ENCODE measurements at places on chromosomes 6 and 20.

GRCh38 chr6:148535976-148536375 is 193.3 kb downstream of the SASH1 start:
- no peak for DNase-seq

GRCh38 chr6:16305246-16305725 is 66.9 kb downstream of the GMPR start:
- no peak for DNase-seq

GRCh38 chr20:52016022-52016421 is 175.6 kb downstream of the ZFP64 start:
- no peak for DNase-seq

DNA sequence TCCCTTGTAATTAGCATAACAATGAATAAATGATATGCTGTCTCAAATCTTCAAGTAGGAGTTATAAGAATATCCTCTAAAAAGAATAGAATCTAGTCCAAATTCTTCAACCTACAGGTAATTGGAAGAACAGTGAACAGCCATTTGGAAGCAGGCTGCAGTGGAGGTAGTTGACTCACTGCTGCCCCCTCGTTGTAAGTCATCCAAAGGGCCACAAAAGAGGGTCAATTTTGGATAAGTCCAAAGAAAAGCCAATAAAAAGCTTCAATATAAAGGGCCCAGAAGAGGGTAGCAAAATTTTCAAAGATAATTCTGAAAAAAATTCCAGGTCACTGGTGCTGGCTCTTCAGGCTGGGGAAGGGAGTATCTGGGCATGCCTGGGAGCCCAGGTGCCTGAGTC is 60.8 kb upstream of the SSTR4 start:
- DNase-seq = no peak

DNA sequence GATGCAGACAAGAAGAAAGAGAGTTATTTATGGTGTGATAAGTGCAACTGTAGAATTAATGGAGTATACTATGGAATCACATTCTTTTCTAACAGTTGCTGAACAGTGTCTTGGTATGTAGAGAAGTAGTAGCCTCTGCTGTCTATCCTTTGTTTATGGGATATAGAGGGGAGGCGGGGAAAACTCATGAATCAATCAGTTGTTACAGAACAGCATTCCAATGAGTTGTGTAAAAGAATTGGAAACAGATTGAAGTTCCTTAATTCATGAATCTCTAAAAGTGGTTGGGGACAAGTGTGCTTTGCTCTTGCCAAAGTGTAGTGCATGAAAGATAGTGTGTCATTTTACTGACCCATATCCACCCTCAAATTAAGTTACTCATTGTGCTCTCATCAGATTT is 77.7 kb downstream of the FLRT3 start:
- no peak for DNase-seq

- no peak for DNase-seq
These were observed 261.3 kb downstream of the ESR1 start for GRCh38 chr6:152068622-152069261.

DNA sequence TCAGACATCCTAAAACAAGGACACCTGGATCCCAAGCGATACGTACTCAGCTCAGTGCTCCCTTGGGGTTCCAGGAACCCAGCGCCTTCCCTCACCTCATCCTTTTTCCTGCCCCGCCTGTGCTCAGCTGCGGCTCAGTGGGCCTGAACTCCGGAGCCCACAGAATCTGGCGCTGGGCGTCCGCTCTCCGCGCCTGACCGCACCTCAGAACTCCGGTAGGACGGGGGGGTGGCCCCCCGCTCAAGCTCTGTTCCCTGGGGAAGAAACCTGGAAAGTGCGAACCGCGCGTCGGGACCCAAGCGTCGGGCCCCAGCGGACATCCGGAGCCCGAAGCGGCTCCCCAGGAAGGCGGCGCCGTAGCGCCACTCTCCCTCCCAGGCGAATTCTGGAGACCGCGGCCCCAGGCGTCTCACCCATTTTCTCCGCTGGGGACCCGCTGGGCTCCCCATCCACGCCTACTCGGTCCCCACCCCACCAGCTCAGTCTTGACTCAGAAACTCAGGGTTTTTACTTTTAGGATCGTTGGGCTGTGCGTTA is 336 bp upstream of the LY6G5C start:
- DNase-seq = no peak

DNA sequence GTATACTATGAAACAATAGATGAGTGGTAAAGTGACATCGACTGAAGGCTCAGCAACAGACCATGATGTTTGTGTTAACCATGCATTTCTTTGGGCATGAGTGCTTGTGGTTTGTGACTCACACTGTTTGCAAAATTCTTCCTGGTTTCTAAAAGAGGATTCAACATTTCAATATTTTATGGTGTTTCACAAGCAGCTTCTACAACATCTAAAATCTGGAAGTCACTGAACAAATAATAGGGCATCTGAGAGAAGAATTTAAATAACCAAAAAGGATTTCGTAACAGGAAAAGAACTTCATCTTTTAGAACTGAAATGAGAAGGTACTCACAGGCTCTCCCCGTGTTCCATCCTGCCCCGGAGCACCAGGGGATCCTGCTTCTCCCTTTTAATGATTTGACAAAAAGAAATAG is 146.2 kb downstream of the COL21A1 start:
- DNase-seq = no peak

DNA sequence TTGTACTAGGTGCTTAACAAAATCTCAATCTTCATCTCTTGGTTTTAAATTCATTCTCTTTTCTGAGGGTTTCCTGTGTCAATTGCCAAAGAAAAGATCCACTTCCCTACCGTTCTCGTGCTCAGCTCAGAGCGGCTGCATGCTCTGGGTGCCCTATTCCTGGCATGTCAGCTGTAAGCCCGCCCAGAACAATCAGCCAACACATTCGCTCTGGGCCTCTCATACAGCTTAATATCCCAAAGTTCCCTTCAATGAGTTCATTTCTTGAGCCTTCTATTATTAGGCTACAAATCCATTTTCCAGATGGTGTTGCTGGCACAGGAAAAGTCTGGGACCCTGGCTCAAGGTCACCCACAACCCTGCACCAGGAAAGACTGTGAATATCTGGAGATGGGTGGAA is 24.3 kb upstream of the LRFN2 start:
- DNase-seq = no peak

DNA sequence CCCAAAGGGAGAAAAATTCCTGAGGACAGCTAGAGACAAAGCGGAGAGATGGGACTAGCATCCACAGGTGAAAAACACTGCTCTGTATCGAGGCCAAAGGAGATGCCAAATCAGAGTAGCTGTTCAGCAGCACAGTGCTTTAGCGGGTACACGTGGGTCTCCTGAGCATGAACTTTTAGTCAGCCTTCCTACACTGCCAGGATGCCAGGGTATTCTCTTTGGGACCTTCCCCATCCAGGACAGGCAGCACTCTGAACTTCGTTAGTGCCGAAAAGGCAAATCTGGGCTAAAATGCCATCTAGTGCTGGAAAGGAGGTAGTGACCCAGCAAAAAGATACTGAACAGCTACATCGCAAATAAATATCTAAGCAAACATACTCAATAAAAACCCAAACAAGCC is 64.9 kb downstream of the C6orf58 start:
- DNase-seq = no peak

DNA sequence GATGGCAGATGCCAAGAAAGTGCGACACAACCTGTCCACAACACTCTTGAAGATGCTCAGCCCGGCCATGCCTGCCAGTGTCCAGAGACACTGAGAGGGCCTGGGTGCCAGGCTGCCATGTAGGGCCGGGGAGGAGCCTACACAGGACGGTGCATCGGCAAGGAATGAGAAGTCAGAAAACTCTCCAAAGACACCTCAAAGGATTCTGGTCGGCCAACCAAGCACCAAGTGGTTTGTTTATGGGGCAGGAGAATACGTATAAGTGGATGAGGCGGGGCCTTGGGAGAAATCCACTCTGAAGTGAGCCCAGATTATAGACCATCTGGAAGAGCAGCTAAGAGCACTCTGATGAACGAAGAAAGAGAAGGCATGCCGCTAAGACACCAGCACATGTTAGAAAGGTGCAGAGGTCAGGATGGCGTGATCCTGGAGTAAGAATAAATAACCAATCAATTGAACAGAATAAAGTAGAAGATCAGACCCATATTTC is 120.7 kb upstream of the FOXQ1 start:
- no peak for DNase-seq

GRCh38 chr20:42442716-42443115 is 747.0 kb downstream of the PTPRT start:
- no peak for DNase-seq

GRCh38 chr6:117483004-117483644 is 650 bp downstream of the DCBLD1 start:
- DNase-seq = no peak

DNA sequence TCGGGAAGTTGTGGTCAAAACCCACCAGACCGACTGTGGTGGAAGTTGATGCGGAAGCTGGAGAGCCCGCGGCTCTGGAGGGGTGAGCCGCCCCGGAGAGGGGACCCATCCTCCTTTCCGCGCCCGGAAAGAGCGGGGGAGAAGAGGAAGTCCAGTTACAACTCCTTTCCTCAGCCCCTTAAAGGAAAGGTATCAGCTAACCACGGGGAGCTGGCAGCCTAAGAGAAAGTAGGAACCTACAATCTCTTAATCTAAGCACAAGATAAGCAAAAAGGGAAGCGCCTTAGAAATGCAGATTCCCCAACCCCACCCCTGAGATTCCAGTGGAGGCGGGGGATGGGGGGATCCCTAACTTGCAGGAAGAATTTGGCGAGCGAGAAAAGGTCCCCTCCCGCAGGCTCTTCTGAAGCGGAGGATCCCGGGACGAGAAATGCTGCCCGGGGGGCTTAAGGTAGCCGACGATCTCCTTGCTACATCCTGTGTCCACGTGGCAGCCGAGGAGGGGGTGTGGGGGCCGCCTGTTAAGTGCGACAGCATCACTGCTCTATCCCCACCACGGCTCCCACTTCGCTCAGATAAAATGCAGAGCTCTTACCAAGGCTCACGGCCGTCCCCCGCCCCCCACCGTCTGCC is 87.5 kb downstream of the ZFP64 start:
- DNase-seq = no peak

DNA sequence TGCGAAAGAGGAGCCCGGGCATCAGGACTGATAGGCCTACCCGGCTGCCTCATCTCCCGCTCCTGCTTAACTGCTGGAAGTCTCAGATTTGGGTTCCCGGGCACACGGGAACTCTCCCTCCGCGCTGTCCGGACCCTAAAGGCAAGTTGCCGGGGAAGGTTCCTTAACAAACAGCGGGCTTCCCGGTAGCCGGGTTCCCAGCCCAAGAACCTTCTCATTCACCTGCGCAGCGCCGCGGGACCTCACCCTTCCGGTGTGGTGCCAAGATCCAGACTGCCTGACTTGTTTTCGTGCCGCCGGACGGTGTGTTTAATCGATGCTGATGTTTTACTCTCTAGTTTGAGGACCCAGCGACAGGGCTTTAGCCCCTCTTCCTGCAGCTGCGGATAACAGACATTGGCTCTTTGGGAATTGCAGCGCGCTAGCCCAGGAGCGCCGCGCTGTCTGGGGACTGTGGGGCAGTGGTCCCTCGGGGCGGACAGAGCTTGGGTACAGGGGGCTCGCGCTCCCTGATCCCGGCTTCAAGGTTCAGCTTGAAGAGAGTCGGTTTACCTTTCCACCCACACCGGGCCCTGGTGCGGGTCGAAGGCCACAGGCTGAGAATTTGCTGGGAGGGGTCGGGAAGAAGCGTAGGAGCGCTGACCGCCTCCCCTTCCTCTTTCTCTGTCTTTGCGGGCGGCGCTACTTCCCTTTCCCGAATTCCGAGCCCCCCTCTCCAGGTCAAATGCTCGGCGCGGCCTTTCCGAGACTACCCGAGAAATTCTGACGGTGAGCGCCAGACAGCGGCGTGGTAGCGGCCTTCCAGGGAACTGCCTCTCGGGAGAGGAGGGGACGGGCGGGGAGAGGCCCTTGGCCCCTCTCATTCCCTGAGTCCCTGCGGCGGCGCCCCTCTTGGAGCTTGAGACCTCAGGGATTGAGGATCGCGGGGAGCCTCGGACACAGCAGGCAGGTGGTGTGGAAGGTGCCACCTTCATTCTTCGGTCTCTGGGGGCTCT is 17.2 kb downstream of the ABT1 start:
- DNase-seq = no peak

GRCh38 chr6:142906945-142907470 is 38.0 kb downstream of the HIVEP2 start:
- DNase-seq = no peak

DNA sequence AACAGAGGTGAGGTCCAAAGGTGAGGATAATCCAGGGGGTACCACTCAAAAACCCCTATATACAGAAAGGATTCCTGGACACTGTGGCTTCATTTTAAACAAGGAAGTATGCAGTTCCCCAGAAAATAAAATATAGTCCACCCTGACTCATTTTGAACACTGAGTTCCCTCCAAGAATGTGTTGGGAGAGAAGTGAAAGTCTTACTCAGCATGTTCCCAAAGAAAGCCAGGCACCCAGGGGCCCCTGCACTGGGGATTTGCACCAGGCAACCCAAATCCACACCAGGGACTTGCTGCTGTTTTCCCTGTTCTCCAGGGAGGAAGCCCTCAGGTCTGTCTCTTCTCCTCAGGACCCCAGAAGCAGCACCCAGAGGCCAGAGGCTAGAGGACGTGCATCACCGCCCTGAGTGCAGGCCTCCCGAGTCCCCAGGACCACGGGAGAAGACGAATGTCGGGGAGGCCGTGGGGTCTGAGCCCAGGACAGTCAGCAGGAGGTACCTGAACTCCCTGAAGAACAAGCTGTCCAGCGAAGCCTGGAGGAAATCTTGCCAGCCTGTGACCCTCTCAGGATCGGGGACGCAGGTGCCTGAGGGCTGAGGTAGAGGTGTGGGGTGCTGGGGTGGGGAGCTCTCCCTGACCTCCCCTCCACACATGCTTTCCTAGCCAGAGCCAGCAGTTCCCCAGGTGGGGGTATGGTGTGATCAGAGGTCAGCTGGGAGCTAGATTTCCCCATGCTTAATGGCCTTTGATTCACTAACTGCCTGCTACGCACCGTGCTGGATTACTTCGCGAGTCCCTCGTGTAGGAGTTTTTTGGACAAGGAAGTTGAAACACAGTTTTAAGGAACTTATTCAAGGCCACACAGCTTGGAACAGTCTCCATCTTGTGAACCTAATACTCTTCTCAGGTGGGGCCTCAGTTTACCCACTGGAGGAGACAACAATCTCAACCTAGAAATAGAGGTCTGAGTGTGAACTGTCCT is 3.3 kb downstream of the FGD2 start:
- DNase-seq = no peak

DNA sequence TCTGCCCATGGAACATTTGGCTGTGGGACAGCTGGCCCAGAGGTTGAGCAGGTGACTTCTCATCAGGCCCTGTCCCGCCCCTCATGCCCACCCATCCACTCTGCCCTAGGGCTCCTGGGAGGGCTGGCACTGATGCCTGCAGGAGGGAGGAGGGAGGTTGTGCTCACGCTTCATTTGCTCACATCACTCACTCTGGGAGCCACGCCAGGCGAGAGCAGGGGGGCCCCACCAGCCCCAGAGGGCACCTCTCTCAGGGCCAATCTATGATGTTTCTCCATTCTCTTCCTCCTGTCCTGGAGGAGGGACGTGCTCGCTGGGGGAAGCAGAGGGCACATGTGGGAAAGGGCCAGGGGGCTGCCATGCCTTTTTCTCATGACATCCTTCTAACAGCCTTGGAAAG is 10.9 kb upstream of the GLP1R start:
- DNase-seq = no peak

- DNase-seq = no peak
These were observed 6.5 kb downstream of the EFHC1 start for GRCh38 chr6:52426667-52427066.

GRCh38 chr6:160217863-160218262 is 40.8 kb downstream of the SLC22A2 start:
- DNase-seq = no peak

All from esophagus squamous epithelium (tissue), 5 donors.